Coronary artery (tissue), 2 donors: ENCODE measurements at places on chromosomes 6 and 20.

DNA sequence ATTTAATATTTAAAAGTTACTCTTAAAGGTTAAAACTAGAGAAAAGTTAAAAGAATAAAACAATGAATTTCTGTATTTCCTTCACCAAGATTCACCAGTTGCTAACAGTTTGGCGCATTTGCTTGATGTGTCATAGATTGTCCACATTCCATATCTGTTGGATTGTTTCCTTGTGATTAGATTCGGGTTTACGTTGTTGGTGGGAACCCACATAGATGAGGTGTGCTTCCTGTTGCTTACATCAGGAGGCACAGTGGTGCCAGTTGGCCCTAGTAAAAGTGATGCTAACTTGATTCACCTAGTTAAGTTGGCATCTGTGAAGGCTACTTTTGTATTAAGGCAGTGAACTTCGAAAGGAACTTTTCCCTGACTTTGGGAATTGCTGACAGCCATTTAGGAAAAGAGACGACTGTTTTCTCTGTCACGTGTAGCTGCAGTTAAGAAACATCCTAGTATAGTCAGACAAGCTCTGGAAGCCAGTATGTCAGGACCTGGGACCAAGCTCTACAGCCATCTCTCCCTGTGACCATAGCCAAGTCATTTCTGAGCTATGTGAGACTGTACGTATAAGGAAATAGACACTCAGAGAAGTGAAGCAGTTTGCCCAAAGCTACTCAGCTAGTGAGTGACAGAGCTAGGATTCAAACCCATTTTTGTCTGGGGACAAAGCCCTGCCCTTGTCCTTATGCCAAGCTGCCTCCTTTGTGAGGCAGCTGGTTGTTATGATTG is 49.0 kb downstream of the PPARD start:
- no peak for DNase-seq

DNA sequence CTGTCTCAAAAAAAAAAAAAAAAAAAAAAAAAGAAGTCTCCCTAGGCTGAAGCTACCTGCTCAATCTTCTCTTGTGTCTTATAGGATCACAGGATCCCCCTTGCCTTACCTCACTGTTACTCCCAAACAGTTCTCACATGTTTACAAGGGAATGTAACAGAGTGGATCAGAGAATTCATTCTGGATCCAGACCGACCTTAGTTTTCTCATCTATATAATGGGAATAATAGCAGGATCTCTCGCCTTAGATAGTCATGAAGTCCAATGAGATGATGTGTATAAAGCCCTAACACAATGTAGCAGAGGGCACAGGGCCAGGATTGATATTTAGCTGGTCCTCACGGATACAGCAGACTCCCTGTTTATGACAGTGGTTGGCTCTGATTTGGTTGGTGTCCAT is 2.3 kb upstream of the FAM110A start:
- no peak for DNase-seq

GRCh38 chr6:163572612-163573011 is 158.1 kb downstream of the QKI start:
- DNase-seq, result no peak

GRCh38 chr6:105274678-105275077 is 94.9 kb upstream of the POPDC3 start:
- DNase-seq, result no peak
